A549 (cell line): ENCODE measurements at places on chromosomes 1 and 21.

DNA sequence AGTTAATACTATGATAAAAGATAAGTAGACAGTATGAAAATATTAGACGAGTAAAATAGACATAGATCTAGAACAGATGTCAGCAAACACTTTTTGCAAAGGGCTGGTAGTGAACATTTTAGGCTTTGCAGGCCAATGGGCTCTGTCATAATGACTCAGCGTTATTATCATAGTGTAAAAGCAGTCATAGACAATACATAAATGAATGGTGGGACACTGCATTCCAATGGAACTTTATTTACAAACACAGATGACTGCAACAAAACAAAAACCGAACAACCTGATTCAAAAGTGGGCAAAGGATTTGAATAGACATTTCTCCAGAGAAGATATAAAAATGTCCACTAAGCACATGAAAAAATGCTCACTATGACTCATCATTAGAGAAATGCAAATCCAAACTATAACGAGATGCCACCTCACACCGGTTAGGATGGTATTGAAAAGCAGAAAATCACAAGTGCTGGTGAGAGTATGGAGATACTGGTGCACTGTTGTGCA lies 7.3 kb downstream of the GSTM5 start:
- no peak for DNase-seq

DNA sequence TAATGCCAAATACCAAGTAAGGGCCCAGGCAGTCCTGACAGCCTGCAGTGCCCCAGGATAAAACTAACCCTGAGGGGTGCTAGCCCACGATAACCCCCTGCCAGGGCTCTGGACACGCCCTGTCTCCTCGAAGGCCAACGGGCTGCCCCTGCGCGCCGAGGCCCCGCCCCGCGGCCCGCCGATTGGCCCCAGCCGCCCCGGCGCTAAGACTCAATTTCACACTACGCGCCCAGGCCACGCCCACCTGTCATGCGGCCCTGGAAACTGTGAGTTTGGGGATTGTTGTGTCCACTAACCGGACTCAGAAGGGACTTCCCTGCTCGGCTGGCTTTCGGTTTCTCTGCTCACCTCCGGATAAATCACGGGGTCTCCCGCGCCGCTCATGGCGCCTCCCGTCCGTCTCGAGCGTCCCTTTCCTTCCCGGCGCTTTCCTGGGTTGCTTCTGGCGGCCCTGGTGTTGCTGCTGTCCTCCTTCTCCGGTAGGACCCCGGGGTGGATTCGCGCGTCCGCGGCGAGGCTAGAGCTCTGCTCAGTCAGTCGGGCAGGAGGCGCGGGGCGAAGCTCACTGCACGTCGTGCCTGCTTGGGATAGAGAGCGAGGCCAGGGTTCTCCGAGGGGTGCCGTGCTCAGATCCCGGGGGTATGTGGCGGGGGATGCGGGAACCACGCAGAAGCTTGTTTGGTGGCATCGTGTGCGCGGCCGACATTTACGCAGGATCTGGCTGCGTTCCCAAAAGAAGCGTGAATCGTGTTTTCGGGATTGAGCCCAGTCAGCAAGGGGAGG lies at the start of gene CR1L:
Gene CR1L, plus strand, starts transcription at position 282 of the 783 bp plus-strand sequence. Its CDS starts 101 bp downstream, at position 383.
- DNase-seq = peak; percentile 50

- no peak for DNase-seq
Measured at GRCh38 chr1:85463731-85464496, 1.0 kb downstream of the DDAH1 start.

GRCh38 chr1:51044834-51045233 lies 57.2 kb upstream of the C1orf185 start:
- DNase-seq = no peak

GRCh38 chr21:23003951-23004350 lies 2005.7 kb downstream of the NCAM2 start:
- no peak for DNase-seq

DNA sequence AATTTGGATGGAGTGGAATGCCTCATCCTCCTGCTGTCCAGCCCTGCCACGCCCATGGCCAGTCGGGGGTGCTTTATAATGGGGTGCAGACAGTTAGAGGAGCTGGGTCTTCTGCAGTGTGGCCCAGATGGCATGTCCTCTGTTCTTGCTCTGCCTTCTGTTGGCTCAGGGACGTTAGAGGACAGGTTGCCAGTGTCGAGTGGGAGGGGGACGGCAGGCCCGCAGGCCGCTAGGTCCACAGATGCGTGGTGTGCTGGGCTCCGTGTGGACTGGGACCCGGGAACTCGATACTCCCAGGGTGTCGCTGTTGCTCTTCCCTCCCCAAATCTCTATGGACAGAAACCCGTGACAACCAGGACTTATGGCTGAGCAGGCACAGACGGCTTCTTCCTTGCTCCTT lies 33.3 kb downstream of the SIM2 start:
- DNase-seq = no peak

DNA sequence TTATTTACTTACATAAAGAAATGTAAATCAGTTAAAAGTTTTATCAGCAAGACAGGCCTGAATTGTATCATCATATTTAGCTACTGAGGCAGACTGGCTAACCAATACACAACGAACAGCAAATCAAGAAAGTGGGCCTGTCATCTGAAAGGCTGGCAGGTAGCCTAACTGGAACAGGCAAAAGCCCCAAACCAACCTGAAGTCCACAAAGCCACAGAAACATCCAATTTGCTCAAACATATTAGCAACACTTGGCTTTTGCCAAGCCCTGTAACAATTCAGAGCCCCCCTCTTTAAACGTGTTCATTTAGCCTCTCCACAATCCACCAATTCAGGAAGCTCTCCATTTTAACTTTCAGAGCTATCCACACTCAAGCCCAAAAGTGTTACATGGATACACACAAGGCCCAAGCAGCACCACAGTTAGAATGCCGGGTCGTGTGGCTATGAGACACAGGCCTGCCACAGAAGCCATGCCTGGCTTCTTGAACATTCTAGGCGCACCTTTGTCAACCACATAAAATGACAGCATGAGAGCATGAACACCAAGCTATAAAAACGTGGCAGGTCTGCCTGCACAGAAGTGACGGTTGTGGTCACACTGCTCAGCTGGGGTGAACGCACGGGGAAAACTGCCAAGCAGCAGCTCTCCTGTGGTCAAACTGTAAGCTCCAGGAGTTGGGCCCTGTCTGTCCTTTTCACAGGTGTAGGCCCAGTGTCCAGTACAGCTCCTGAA lies 49.3 kb downstream of the CD34 start:
- no peak for DNase-seq

- DNase-seq = no peak
Measured at GRCh38 chr1:154403983-154404382, 1.2 kb upstream of the IL6R start.

DNA sequence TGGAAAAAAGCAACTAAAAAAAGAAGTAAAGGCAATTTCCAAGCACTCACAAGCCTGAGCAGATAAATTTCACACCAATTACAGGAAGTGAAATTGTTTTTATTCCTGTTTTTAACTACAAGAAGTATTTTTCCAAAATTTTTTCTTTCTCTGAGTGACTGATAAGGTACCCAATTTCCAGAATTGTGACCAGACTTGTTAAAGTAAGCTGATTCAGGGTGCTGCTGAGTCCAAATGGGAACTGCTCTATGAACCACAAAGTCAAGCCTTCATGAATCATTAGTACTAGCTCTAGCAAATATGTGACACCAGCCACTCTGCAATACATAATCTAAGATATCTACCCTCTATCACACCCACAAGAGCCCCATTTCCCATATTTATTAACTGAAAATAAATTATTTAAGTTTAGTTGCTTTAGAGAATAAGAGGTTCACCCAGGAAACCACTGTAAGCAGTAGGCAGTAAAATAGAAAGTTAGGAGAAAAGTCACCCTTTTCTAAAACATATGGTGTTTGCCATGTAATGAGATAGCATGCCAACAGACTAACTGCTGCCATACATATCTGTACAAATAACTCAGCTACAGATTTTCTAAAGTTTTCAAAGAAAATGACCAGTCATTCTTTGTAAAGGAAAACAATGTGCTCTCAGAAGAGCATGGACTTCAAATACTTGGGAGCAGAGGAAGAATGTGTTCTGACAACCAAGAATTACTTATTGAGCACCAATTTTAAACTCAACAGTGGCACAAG lies 43.1 kb upstream of the TNFSF18 start:
- DNase-seq = no peak

- DNase-seq = no peak
Measured at GRCh38 chr21:42554251-42554961, 40.8 kb downstream of the SLC37A1 start.
